Fibroblast of the aortic adventitia (primary cell): ENCODE measurements at places on chromosomes 12 and 14. TPM values are rescaled to one million over a fixed set of nuclear protein-coding genes. Genes with fewer than 3 reads are reported as not detected.

CPNE6 gene
- not detected in 2 replicates for total RNA-seq

LTBP2 gene
- 58.5 and 157 TPM in 2 replicates for total RNA-seq

GRCh38 chr14:89787525-89787924 is 167.0 kb downstream of the EFCAB11 start:
- DNase-seq, result no peak

PTPRR gene
- total RNA-seq, result 1.4 TPM in 1 of 2 replicates, not detected in the other
